EL (cell line): ENCODE measurements at places on chromosomes 7 and 10.
A peak's percentile ranks its signal among the peaks of the same experiment; 100 is the strongest.

DNA sequence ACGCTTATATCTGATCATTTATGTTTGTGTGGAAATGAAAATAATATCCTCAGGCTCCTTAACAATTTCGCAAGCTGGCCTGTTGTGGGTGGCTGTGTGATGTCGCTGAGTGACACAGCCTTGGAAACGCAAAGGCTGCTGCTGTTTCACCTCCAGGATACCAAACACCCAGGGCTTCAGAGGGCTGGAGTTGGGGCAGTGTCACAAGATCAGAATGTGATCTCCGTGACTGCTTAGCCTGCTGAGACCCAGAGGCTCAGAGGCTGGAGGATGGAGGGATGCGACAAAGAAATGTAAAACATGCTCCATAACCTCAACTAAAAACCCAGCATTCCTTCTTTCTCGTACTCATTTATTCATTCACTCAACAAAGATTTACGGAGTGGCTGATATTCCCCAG is 37.2 kb upstream of the BMPER start:
- DNase-seq: peak; percentile 71

DNA sequence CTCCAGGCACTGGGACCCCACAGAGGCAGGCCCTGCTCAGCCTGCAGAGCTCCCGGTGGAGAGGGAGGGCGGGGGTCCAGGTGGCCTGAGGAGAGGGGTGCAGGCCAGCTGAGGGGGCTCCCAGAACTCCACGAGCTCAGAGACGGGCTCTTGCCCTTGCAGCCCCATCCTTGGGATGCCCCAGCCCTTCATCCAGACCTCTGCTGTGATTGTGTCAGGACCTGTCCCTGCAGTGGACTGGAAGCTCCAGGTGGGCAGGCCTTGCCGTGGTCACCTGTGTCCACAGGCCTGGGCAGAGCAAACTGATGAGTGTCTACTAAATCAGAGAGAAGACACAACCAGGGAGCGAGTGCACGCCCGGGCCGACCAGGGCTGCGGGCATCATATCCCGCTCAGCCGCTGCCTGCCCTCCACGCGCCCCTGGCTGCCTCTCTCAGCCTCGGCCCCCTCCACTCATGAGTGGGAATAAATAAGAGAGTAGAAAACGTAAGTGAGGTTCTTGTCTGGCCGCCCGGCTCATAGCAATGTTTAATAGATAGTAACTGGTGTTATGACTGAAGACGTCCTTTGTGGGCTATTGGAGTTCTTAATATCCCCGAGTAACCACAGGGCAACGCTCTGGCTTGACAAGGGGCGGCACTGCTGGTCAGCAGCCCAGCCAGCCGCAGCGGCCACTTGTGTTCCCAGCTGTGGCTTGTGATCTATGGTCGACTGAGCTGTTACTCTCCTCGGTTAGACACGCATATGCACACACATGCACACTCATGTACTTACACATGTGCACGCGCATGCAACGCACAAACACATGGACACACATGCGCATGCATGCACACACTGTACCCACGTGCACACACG is 105.6 kb downstream of the LHPP start:
- no peak for DNase-seq

- DNase-seq: no peak
Measured at GRCh38 chr10:3238115-3238871, 65.7 kb upstream of the PITRM1 start.

DNA sequence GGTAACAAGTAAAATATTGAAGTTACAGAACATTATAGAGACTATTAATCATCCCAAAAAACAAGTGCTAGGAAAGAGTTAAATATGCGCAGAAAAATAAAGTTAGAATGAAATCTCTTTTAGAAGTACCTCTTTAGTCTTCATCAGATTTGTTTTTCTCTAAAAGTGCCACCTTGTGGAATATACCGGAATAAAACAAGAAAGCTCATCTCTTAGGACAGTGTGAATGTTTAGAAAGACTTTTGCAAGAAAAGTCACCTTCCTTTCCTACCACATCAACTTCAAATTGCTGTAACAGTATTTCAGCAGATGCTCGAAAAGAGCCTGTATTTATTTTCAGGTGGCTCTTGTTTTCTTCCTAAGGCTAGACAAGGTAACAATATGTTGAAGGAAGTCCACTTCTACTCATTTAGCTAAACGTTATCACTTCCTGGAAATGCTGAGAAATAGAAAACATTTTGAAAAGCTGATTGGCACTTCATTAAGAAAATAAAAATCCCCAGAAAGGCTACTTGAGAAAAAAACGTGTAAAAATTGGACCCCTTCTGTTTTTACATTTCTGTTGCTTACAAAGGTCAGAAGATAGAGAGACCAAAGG is 19.8 kb upstream of the FAM133B start:
- no peak for DNase-seq

GRCh38 chr10:30554440-30554825 is 75.1 kb downstream of the LYZL2 start:
- no peak for DNase-seq

DNA sequence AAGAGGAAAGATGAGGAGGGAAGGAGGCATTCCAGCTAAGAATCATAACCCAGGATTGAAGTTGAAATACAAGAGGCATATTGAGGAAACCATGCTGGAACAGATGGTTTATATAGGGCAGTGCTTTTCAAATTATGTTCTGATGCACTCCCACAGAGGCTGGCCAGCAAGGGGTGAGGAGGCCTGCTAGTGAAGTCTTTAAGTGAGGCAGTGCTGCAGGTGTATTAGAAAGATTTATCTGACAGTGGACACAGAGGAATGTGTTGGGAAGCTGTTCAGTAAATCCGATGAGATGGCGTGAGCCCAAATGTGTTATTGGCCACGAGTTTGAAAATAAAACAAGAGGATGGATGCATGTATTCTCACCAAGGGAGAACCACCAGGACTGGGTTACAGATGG is 28.6 kb downstream of the REEP3 start:
- DNase-seq: no peak

GRCh38 chr10:116237260-116237659 is 35.7 kb downstream of the GFRA1 start:
- DNase-seq: no peak

DNA sequence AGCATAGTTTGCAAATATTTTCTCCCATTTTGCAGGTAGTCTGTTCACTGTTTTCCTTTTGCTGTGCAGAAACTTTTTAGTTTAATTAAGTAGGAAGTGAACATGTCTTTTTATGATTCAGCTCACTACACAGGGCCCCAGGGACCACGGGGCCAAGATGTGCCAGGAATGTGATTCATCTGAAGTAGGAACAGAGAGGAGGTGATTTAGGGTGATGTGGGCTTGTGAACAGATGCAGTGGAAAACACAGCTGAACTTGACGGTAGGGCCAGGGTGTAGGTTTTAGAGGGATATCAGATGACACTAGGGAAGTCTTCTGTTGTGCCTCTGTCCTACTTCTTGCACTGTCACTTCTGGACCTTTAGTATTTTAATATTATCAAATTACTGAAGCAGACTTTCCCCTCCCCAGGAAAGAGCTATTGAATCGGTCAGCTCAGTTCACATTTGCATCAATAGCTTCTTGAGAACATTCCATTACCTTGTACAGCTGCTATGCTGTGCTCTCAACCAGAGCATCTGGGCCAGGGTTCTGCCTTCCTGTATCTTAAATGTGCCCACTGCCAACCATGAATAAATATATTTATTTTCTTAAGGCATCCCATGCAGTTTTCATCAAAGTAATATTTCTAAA is 96.9 kb downstream of the OSBPL3 start:
- peak; percentile 78 for DNase-seq

DNA sequence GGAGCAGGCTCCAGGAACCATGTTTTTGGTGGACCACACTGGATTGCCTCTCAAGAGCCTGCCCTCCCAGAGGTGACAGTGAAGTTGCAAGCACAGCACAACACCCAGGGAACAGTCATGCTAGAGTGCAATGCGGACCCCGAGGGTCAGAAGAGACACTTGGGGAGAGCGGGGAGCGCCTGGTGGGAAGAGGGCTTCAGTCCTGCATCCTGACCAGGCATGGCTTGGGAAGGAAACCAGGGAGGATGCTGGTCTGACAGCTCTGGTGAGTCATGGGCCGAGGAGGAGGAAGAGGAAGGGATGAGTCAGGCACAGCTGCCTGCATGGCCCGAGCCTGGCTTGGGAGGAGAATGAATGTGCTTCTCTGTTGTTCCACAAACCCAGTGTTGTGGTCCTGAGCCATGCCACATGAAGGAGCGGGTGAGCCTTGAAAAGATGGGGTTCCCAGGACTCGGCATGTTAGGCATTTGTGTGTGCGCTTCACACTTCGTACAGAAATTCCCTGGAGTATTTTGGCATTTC is 29.5 kb upstream of the ANKRD2 start:
- peak; percentile 97 for DNase-seq

GRCh38 chr7:69632280-69632679 is 34.0 kb downstream of the AUTS2 start:
- DNase-seq: no peak

DNA sequence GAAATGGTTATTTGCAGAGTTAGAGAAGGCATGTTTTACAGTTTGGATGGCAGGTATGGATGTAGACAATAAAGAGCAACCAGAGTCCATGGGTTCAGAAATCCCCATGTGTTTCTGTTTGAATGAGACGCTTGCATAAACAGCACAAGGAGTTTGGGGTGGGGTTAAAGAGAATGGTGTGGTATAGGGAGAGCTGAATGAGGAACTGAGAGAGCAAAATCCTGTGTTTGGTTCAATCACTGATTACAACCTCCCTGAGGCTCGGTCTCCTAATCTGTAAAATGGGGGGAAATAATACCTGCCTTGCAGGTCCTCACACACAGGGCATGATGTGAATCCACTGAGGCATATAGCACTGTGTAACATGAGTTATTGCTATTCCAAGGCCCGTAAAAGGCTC is 23.7 kb downstream of the CAV1 start:
- no peak for DNase-seq

GRCh38 chr10:127195041-127195506 is 1.3 kb downstream of the INSYN2A start:
- DNase-seq: peak; percentile 10

DNA sequence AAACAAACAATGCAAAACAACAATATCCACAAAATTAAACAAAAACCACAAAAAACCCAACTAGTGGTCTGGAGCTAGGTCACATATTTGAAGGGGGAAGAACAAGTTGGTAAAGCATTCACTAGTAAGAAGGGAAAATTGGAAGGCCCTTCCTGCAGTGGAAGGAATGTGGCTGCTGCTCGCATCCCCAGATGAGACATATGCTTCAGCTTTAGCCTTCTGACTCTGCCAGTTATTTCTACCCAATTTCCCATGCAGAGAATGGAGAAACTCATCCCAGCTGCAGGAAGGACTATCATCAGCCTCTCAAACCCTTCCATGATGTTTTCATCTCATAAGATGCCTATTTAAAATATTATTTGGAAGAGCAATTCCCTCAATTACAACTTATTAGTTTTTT is 176.6 kb downstream of the BMPER start:
- DNase-seq: no peak

GRCh38 chr7:33190688-33191304 is 61.4 kb downstream of the BBS9 start:
- no peak for DNase-seq
